ENCODE measurements at places on chromosomes 7 and 10. TPM values are rescaled to one million over a fixed set of nuclear protein-coding genes. Genes with fewer than 3 reads are reported as not detected.

Gene MYL7
- total RNA-seq: not detected

Gene TAC1
- total RNA-seq: 0.38 TPM

Gene AFAP1L2
- 2.3 TPM for total RNA-seq

Gene BLNK
- not detected for total RNA-seq

Gene EGR2
- total RNA-seq: 1.5 TPM

Gene LIPA
- 10.2 TPM for total RNA-seq

Gene CDK1
- 1.2 TPM for total RNA-seq

Gene CLDN3
- total RNA-seq: not detected

Gene ANLN
- 0.73 TPM for total RNA-seq

Data from gastrocnemius medialis (tissue), 4 donors.